ENCODE measurements at places on chromosomes 12 and 14. TPM values are rescaled to one million over a fixed set of nuclear protein-coding genes. Genes with fewer than 3 reads are reported as not detected.

DNA sequence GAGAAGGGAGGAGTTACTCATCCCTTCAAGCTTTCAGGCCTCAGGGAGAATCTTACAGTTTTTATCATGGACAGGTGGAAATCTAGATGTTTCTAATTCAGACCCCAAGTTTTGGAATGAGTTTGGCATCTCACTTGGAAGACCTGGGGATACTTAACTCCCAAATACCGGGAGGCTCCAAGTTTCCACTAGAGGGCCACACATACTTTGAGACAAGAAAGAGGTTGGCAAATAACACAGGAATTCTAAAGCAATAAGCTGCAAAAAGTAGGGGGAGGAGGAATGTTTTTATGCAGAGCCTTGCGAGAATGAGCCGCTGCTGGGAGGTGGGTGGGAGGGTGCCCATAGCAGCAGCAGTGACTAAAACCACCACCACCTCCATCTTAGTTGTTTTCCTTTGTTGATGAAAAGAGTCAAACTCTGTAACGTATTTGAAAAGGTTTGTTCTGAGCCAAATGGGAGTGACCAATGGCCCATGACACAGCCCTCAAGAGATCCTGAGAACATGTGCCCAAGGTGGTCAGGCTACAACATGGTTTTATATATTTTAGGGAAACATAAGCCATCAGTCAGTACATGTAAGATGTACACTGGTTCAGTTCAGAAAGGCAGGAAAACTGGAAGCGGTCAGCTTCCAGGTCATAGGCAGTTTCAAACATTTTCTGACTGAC, 34.2 kb upstream of the RNASE1 start:
- no peak for DNase-seq

GRCh38 chr14:70886421-70887206, 20.6 kb upstream of the PCNX1 start:
- no peak for DNase-seq

GRCh38 chr14:34619471-34619870, 10.5 kb downstream of the SNX6 start:
- DNase-seq = no peak

GRCh38 chr14:35766700-35767082, 42.4 kb downstream of the RALGAPA1 start:
- DNase-seq = no peak

- peak; percentile 22 for DNase-seq
Measured at GRCh38 chr14:61561657-61562276, 133.5 kb upstream of the HIF1A start.

- DNase-seq = no peak
Measured at GRCh38 chr14:35879654-35880249, 53.6 kb downstream of the BRMS1L start.

GRCh38 chr14:101740981-101741380, 20.5 kb upstream of the PPP2R5C start:
- DNase-seq = no peak

GRCh38 chr12:5953835-5954586, 9.0 kb upstream of the ANO2 start:
- no peak for DNase-seq

DNA sequence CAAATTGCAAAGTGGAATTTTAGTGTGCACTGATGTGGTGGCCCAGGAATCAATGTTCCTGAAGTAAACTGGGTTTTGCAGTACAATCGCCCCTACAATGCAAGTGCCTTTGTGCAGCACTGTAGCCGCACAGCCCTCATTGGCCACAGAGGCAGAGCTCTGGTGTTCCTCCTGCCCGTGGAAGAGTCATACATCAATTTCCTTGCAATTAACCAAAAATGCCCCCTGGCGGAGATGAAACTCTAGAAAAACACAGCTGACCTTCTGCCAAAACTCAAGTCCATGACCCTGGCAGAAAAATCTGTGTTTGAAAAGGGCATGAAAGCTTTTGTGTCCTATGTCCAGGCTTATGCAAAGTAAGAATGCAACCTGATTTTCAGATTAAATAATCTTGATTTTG, 117.9 kb upstream of the PRB2 start:
- DNase-seq = no peak

DNA sequence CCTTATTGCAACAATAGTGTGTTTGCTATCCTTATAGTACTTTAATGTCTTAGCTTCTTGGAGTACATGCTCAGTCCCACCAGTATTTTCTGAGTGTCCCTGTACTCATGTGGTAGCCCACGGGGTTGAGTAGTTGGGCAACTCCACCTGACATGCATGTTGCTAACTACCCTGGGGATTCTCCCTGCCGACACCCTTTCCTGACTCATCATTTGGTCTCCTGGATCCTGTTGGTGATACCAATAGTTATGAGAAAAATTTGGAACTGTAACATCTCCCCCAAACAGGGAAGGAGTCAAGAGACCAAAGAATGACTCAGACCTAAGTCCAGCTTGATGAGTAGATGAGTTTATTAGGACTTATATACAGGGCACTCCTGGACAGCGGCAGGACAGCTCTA, 101.6 kb downstream of the BRMS1L start:
- no peak for DNase-seq

DNA sequence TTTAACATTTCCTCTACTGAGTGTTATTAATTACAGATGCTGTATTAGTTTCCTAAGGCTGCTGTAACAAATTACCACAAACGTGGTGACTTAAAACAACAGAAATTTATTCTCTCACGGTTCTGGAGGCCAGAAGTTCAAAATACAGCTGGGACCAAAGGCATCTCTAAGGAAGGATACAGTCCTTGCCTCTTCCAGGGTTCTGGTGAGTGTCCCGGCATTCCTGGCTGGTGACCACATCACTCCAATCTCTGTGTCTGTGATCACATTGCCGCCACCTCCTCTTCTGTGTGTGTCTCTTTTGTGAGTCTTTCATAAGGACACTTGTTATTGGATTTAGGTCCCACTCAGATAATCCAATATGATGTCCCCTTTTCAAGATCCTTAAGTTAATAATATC, 85.1 kb upstream of the CCDC198 start:
- DNase-seq = no peak

DNA sequence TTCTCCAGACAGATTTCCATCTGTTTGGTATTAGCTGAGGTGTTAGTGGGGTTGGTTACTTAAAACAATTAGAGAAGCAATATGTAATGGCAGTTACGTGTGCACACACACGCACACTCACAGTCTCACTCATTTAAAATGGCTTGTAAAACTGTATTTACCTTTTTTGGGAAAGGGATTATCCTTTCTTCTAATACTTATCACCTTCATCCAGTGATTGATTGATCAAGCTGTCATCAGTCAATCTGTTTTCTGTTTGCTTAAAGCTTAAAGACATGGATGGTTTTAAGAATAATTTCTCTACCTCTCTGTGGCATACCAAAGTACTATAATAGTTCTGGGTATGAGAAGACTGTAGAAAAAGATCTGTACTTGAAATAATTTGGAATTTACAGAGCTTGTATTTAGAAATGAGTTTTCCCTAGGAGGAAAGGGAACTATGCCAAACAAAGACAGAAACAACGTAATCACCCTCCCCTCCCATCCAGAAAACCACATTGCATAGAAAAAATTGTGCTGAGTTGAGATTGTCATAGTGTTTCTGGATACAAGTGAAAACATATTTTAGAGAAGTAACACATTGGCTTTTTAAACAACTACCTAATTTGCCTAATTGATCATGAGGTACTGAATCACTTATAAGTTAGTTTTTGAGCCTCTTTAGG, 455.8 kb downstream of the PCNX1 start:
- no peak for DNase-seq

DNA sequence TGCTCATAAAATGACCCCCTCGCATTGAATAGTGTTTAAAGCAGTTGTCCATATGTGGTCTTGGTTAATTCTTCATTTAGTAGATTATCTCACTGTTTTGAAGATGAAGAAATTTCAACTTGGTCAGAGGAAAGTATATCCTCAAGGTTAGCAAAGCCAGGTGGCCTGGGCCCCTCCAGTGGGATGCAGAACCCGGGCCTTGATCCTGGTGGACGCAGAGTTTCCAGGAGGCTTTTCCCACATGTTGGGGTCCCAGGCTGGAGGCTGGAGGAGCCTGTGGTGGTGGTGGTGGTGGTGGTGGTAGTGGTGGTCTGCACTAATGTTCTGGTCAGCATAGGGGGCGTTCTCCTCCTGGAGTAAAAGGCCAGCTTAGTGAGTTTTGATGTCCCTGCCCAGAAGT, 85.9 kb downstream of the ESRRB start:
- DNase-seq = no peak

DNA sequence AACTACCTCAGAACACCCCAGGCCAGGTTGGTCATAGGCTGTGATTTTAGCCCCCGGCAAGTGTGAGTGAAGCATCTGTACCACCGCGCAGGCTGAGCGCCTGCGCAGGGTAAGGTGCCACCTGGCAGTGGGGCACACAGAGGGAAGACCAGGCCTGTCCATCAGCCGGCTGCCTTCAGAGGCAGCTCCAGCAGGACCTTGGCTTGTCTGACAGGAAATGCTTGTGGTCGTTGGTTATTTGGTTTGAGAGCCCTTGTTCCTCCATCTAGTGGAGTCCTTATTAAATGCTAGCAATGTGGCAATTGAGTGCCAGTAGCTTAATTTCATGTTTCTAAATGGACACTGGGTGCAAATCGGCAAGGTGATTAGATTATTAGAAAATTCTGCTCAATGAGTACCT, 27.5 kb downstream of the SLC25A29 start:
- DNase-seq = no peak

DNA sequence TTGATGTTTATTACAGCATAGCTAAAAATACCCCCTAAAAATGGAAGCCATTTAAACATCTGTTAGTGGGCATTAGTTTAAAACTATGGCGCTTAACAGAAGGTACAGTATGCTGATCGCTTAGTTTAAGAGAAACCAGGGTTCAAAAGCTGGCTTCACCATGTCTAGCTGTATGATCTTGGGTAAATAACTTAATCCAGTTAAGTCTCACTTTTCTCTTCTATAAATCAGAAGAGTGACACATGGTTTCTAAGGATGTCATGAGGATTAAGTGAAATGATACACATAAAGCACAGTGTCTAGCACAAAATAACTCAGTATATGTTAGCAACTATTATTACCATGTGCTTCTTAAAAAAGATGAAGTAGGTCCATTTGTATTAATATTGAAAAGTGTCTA, 38.7 kb downstream of the STK38L start:
- no peak for DNase-seq

GRCh38 chr14:65470404-65470880, 57.9 kb downstream of the FUT8 start:
- DNase-seq = no peak

DNA sequence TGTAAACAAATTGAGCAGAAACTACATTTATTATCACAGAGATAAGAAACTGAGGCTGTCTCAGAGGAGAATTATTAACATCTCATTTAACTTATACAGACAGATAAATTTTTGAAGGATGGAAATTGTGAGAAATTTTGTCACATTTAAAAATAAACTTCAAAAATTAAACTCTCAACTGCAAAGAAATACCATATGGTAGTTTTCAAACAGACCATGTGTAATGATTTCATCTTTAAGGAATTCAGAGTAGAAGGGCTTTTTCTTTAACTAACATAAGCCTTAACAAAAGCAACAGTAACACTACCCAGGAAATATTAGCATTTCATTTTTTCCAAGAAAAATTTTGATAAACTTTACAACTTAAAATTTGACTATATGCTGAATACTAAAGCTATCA, 26.6 kb downstream of the NUP37 start:
- no peak for DNase-seq

DNA sequence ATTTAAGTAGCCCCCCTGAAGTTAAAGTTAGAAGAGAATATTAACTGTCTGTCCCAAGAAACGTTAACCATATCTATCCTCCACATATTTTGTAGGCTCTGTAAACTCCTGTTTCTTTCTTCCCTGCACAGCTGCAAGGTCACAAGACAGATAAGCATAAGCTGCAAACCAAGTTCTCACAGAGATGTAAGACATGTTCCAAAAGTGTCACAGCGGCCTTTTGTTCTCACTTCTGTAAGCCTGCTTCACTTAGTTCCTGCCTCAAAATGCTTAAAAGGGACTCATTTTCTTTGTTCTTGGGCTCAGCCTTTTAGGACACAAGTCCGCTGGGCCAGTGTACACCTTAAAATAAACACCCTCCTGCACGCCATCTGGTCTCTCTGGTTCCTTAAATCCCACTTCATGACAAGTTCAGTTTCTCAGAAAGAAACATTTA, 3.2 kb downstream of the RNASE1 start:
- DNase-seq = no peak

DNA sequence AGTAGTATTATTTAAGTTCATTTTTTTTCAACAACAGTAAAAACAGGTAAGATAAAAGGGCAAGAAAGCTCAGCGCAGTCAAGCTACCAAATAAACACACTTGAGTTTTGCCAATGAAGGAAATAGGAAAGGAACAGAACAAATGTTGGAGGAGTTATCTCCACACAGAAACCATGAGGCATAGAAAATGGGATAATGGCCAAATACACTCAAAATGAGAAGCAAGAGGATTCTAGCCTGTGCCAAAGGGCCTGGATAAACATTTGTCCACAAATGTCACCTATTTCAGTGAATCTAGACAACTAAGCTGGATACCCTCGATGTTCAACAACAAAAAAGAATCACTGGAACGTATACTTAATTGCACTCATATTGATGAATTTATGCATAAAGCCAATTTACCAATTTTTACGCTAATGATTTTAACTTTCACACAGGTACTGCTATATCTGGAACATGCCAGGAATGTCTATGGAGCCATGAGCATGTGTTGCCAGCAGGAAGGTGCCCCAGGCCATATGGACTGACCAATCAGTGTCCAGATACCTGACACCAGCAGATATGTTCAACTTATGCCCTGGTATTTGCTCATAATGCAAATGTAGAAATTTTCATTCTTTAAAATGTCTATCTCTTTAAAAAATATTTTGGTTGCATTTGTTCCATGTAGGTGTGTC, 21.1 kb downstream of the ST8SIA1 start:
- DNase-seq = no peak

- DNase-seq = no peak
Measured at GRCh38 chr14:94288610-94289465, 4.2 kb downstream of the SERPINA10 start.

DNA sequence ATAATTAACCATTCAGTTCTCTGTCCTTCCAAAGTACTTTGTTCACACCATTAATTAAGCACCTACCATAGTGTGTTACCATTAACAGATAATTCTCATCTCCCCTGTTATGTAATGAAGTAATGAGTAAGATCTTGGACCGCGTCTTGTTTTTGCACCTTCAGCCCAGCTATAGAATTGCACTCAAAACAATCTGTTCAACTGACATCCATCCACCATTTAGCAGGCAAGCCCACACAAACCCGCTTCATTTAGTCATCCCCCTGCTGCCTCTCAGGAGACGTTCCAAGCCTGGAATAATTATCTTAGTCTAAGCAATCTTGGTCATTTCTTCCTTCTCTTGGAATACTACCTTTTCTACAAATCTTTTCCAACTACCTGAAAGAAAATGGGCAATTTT, 74.4 kb downstream of the DUSP16 start:
- DNase-seq = no peak

The SYCP3 gene
- total RNA-seq = not detected

The PRB2 gene
- total RNA-seq = not detected

The GYS2 gene
- total RNA-seq = 2.7 TPM

The ADAMTS20 gene
- total RNA-seq = not detected

The KRT83 gene
- not detected for total RNA-seq

The TAS2R46 gene
- not detected for total RNA-seq

The CCDC38 gene
- not detected for total RNA-seq

The KIF26A gene
- total RNA-seq = 1.1 TPM

The AHNAK2 gene
- 147 TPM for total RNA-seq

The TIGAR gene
- 5.5 TPM for total RNA-seq

The PLBD1 gene
- 71.8 TPM for total RNA-seq

The NFE2 gene
- total RNA-seq = 0.38 TPM

The TEX52 gene
- total RNA-seq = not detected

The TMPRSS12 gene
- not detected for total RNA-seq

The FAM181A gene
- not detected for total RNA-seq

The ADAM21 gene
- total RNA-seq = not detected

The KRT76 gene
- not detected for total RNA-seq

The RPL10L gene
- total RNA-seq = not detected

The SPX gene
- not detected for total RNA-seq

The HCAR2 gene
- total RNA-seq = 12.0 TPM

All from esophagus squamous epithelium (tissue), 5 donors.